ENCODE measurements at places on chromosomes 3 and 15.

DNA sequence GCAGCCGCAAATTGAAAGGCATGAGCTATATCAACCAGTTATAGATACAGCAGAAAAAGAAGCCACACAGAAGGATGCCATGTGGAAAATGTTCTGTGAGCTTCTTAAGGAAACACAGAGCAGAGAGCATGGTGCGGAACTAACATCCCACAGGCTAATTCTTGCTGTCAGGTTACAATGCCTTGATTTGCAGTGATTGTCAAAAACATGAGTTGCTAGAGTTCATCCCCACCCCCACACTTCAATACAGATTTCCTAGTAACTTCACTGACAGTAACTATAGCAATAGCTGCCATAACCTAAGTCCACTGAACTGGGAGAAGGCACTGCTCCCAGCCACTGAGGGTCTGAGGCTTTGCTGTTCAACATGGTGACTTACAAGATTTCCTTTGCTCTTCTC, 821.6 kb downstream of the SQOR start:
- no peak for DNase-seq

- DNase-seq = no peak
Observed at GRCh38 chr3:127817406-127817841, 4.9 kb downstream of the MGLL start.

DNA sequence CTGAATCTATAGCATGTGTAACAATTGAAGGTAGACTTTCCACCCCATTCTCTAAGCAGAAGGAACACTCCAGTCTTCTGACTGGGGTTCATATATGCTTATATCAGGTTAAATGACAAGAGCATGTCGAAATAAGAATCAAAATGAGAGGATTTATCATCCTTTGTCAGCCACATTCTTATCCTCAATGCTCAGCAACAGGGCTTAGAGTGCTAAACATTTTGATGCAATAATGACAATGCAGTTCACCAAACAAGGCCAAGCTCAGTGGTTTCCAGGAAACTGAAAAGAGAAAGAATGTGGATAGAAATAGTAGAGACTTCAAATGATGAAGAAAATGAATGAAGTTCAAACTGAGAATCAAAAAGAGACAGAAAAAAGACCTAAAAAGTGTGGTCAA, 78.0 kb downstream of the FSIP1 start:
- no peak for DNase-seq

- DNase-seq = peak; percentile 42
Observed at GRCh38 chr3:39327053-39327745, 2.3 kb upstream of the CCR8 start.

DNA sequence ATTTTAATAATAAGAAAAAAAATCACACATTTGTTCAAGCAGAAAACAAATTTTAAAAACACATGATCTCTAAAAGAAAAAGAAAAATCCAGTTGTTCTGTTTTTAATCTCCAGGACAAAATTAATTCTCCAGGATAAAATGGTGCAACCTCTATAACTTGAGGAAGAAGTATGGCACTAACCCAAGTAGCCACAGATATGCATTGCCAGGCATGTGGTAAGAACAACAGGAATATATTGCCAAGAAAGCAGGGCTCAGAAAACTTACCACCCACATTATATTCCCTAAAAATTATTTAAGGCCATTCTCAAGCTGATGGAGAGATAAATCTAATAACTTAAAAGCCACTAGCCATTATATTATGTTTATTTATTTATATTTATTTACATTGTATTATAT, 295.7 kb upstream of the TMCO5A start:
- no peak for DNase-seq

DNA sequence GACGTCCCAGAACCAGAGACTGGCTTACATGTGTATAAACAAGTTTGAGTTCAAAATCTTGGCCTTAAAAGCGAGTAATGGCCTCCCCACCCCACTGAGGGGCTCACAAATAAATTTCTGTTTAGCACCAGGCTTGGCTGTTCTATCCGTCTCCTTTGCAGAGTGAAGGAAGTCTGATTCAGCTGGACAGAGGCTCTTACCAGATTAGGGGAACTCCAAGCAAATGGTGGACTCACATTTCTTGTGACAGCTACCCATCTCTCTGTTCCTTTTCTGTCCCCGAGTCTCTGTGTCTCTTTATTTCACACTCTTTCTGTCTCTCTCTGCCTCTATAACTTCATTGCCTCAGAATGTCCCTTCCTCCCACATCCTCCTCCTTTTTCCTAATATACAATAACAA, 62.7 kb downstream of the DGKG start:
- no peak for DNase-seq
